ENCODE measurements at places on chromosomes 16 and 17.

GRCh38 chr16:67034487-67034886, 5.5 kb downstream of the CBFB start:
- peak; percentile 53 for DNase-seq

DNA sequence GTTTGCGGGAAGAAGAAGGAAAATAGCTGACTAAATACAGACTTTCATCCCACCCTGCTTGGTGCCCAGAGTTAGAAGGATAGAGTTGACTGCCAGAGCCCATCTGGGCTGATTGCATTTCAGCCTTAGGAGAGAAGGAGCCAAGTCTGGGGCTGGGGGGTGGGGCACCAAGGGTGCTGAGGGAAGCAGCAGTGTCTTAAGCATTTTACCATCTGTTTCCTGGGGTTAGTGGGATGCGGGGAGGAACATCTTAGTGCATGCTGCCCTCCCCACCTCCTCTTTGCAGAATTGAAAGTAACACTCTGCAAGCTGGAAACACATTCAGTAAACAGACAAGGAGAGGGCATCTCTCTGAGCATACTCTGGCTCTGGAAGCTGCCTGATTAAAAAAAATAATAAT, 1.5 kb upstream of the ARL5C start:
- no peak for DNase-seq

GRCh38 chr17:47982091-47982617, 11.2 kb downstream of the CDK5RAP3 start:
- DNase-seq = no peak

DNA sequence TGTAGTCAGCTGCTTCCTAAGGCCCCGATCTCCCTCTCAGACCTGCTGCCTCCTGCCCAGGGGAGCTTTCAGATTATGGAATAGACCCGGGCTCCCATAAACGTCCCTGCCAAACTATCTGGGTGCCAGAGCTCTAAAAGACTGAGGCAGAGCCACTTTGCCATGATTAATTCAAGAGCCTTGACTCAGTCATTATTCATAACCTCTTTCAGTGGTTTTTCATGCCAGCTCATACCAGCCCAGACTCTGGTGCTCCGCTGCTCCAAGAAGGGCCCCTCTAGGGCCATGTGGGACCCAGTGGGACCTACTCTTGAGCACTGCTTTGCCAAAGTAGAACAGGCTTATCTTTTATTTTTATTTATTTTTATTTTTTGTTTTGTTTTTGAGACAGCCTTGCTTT, 23.9 kb downstream of the DNAI2 start:
- no peak for DNase-seq

Measured in EH (cell line).